ENCODE measurements at places on chromosomes 16 and 17.

DNA sequence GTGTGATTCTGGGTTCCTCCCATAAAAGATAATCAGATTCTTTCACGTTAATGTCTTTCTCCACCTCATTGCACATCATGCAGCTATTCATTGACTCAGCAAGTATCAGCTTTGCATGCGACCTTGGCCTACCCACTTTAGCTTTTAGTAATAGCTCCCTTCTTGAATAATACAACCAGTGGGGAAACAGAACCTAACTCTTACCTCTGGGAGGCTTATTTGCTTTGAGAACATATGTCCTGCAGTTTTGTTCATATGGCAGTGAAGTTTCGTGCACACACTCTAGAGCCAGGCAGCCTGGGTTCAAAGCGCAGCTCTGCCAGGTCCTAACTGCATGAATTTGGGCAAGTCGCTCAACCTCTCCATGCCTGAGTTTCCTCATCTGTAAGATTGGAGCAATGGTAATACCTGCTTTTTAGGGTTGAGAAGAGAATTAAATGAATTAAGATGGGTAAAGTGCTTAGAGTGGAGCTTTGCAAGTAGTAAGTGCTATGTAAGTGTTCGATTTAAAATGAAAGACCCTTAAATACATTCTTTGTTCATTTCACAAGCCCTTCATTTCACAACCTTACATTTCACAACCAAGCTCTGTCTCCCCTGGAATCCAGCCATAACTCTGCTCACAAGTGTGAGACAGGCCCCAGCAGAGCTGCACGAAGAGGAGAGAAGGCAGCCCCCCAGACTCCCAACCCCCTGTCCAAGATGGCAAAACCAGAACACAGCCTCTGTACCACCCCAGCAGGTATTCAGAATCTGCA is 29.3 kb downstream of the MAPT start:
- no peak for DNase-seq

DNA sequence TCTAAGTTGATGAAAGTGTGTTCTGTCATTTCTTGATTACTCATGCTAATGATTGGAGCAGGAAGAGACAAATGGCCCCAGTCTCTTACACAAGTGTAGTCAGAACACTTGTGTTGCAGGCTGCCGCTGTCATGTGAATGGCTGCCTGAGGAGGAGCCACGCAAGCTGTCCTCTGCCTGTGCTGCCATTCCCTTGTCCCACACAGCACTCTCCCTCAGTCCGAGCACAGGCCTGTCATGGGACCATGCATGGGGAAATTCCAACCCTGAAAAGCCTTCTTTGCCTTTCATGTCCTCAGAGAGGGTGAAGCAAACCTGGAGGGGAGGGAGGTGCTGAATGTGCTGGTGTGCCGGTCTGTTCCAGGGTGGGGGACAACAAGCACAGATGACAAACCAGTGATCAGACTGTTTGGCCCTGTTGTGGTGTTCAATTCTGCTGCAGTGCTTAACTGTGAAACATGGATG is 109.4 kb downstream of the MRTFB start:
- no peak for DNase-seq

- DNase-seq, result no peak
Measured at GRCh38 chr16:86718118-86718517, 139.8 kb downstream of the FOXL1 start.

GRCh38 chr17:1158879-1159278 is 20.9 kb downstream of the ABR start:
- no peak for DNase-seq

DNA sequence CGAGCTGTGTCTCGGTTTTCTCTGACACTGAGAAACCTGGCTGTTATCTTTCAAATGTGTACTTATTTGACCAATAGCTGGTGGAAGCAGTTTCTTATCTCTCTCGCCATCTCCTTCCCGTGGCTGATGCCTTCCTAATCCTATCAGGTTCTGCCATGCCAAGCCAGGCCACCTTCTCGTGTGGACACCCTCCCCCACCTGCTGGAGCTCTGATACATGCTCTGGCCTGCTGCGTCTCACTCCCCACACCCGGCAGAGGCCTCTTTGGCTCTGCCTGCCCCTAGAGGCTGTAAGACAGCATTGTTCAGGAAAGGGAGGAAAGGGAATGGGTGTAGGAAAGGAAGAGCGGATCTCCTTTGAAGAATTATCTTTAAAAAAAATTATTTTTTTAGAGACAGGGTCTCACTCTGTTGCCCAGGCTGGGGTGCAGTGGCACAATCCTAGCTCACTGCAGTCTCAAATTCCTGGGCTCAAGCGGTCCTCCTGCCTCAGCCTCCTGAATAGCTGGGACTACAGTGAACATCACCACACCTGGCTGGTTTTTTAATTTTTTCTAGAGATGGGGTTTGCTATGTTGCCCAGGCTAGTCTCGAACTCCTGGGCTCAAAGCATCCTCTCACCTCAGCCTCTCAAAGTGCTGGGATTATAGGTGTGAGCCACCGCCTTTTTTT is 7.5 kb upstream of the ARMC5 start:
- no peak for DNase-seq

DNA sequence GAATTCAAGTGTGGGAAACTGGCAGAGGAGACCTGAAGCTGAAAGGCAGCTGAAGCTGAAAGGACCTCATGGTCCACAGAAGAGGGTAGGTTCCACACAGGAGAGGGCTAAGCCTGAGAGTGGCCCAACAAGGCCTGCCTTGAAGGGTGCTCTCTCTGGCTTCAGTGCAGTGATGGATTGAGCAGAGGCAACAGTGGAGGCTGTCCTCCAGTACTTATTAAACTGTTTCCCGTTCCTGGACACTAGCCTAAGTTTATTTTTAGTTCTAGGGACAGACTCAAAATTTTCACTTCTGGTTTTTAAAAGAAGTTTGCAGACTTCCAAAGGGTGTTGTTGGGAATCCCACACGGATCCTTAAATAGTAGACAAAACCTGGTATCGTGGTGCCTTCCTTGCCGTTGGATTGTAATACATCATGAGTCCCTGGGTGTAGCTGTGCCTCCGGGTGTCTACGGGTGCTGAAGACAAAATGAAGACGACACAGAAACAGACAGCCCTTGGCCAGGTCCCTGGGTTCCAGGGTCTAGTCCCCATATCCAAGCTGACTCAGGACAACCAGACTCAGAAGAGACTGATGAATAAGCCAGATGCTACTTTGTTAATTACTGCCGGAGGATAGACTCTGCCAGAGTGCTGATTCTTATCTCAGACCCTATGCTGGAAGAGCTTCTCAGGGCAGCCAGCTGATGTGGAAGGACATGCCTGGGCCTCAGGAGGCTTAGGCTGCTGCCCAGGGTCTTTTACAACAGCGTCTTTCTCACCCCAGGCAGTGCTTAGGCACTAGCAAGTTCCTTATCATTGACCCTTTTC is 7.1 kb upstream of the CMTM4 start:
- no peak for DNase-seq

GRCh38 chr16:83661656-83662055 is 146.1 kb upstream of the HSBP1 start:
- no peak for DNase-seq

GRCh38 chr17:32835291-32835761 is 41.6 kb downstream of the MYO1D start:
- no peak for DNase-seq

- no peak for DNase-seq
Measured at GRCh38 chr17:16314859-16315258, 38.4 kb downstream of the CENPV start.

DNA sequence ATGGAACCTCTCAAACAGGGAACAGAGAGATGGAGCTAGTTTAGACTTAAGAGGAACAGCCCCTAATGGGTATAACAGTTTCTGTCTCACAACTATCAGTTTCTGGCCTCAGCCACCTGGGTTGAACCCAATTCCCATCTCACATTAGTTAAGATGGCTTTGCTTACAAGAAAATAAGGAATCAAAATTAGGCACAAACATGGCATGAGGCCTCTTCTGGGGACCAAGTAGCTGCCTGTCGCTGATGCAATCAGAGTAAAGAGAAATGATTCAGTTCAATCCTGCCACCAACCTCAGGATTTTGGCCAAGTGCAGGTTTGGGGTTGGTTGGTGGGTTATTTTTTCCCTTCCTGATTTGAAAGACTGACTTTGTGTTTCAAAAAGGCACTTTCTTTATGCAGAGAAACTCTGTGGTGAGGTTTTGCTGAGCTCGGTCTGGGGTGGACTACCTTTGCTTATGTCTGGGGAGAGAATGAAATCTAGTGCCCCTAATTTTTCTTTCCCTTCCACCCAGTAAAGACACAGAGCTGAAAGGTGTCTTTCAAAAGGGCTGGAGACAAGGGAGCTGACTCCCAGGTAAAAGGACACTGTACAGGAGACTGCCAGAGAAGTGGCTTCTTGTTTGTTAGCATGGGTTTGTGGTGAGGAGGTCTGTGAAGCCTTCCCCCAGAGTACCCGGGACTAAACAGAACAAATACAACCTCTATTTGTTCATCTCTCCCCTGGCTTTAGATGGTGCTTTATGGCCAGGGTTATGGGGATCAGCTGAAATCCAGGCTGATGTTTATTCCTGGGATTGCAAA is 44.8 kb upstream of the NFAT5 start:
- DNase-seq, result peak; percentile 33

DNA sequence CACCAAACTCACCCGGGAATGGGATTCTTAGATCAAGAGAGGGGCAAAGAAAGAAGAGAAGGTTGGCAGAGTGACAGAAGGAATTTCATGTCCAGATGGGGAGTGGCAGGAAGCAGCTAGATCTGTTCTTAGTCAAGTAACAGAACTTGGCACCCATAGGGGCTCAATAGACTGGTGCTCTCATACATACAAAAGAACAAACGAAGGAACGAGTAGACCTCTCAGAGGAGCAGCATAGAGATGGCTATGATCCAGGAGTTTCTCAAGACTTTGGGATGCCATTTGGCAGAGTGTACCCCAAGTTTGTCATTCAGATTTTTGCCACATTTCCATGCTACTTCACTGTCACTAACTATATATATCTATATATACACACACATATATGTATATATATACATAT is 47.9 kb downstream of the GINS3 start:
- DNase-seq, result no peak

DNA sequence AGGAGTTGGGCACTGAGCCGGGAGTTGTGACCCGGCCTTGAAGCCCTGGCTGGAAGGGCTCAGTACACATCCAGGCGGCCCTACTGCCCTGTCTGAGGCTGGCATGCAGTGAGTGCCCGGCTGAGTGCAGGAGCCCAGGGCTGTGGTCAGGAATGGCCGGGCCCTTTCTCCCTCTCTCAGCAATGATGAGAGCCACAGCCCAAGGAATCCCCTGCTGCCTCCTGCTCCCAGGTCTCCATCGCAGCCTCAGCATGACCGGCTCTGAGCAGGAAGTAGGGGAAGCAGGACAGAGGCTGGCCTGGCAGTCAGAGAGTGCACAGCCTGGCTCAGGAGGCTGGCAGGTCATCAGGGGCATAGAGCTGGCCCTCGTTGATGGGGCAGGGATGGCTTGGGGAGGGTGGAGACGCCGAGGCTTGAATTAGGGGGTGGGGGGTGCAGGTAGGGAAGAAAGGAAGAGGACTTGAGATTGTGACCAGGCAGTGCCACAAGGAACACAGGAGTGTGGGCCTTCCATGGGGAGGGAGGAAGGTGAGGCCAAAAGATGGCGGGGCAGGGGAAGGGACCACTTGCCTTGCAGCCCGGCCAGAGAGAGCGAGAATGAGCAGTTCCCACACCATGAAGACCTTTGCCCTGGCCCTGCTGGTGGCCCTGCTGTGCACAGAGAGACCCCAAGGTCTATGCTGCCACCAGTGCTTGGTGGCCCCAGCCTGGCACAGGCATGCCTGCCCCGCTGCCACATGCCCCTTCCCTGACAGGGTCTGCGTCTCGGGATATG is 32.1 kb upstream of the KRT17 start:
- DNase-seq, result no peak

DNA sequence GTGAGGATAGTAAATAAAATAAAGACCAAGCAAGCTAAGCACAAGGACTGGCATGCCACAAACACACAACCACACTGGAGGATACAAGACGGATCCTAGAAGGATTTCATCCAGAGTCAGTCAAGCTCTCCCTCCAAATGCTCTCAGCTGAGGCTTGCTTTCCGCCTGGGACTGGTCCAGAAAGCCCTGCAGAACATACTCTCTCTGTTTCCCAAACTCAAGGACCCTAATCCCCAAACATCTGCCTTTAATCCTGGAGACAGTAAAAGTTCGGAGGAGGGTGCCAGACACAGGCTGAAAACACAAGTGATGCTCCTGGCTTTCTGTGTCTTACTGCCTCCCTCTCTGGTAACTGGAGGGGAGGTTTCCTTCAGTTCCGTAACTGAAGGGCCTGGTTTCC is 5.3 kb upstream of the HSD11B2 start:
- no peak for DNase-seq

GRCh38 chr16:84054916-84055315 is 12.3 kb upstream of the SLC38A8 start:
- DNase-seq, result no peak

DNA sequence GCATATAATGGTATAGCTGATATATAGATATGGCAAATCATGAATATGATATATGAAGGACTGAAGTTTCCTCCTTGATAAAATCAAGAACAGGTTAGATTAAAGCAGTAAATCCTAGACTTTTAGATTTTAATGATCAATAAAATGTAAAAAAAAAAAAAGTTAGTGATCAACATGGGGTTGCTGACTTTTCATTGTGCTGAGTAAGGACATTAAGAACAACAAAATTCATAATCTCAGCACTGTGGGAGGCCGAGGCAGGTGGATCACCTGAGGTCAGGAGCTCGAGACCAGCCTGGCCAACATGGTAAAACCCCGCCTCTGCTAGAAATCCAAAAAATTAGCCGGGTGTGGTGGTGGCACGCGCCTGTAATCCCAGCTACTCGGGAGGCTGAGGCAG is 10.4 kb upstream of the CHD3 start:
- no peak for DNase-seq
